IPS DF 6.9 (cell line): ENCODE measurements at places on chromosomes 1 and 21.

DNA sequence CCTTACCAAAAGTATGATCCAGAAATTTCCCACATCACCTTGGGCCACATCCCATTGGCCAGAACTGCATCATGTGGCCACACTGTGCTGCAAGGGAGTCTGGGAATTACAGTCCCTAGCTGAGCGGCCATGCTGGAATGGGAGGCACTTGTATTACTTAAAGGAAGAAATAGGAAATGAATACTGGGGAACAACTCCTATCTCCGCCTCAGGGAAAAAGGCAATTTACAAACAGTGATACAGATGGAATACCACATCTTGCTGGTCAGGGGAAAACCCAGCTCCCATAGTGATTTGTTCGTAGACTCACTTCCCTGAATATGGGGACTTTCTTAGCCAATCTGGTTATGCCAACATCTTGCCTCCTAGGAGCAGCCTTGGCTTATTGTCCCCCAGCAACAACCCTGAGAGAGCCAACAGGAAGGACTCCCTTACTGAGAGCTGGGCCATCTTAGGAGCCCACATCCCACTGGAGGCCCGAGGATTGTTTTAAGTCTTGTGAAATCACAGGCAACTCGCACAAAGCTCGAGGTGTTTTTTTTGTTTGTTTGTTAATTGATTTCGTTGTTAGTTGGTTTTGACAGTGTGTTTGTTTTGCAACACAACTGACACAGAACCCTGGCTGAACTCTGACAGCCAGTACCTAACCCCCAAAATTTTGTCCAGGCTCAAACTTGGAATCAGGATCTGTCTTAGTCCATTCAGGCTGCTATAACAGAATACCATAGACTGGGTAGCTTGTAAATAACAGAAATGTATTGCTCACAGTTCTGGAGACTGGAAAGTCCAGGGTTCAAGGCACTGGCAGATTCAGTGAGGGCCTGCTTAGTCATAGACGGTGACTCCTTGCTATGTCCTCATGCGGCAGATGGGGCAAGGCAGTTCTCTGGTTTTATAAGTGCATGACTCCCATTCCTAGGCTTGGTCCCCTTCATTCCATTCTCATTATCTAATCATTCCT is 14.9 kb downstream of the CDA start:
- no peak for DNase-seq

DNA sequence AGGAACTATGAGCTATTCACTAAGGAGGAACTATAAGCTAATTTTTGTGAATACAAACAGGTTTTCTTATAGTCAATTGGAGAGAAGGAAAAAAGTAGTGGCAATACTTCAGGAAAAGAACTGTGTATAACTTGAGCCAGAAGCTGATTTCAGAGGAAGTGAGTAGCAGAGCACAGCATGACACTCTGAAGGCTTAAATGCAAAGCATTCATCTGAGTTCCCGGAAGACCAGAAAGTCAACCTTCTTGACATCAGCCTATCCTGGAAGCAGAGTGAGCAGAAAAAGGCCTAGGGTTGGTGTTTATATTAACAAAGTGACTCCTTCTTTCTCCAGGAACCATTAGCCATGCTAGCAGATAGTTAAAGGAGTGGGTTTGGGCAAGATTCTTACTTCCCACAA is 545.2 kb downstream of the MRPL39 start:
- DNase-seq = no peak

DNA sequence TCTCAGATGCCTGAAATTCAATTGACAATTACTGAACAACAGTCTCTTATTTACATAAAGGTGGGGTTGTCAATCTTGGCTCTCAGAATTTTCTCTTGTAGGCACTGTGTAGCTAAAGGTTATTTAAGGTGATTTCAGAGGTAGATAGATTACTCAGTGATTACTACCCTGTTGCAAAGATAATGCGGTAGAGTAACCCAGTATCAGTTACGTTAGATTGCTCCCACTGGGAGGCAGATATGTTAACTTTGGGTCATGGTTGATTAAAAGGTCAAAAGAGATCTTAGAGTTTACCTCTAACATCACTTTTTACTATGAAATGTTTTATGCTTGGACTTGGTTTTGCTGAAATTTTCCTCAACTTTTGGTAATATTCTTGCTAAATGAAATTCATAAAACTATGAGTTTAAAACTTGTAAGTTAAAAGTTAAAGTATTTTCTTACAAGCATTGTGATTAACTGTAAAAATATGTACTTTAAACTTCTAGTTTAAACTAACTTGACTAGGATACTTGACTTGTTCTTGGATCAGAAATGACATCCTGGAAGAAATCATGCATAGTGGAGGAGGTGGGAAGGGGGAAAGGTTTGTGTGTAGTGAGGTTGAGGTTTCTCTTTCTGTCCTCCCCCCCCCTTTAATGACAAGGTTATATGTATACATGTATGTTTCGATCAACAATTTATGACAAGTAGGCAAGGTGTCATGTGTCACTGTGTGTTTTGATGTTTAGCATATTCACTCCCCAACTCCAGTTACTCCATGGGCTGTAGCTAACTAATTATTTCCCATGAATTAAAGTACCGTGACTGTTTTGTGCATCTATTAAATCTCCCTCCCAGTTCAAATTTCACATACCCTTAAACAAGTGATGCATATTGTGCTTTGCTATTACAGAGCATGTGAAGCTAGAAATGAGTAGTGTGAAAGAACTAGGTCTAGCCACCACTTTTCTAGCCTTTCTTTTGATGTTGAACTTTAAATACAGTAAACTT is 2.9 kb downstream of the LAMC1 start:
- no peak for DNase-seq

GRCh38 chr1:75035536-75035935 is 98.7 kb upstream of the LHX8 start:
- no peak for DNase-seq

DNA sequence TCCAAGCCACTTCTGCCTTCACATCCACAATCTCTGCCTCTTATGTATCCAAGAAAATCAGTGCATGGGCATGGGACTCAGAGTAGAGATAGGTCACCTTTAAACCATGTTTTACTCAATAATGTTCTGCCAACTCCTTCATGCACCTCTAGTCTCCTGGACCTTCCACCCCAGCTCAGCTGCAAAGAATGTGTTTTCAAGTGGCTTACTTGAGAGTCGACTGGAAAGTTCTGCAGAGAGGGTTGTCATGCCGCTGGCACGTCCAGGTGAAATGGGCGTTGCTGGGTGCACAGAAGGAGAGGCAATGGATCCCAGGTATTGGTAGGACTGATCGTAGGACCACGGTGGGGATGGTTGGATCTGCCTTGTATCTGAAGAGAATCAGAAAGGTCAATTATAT is 130.3 kb downstream of the CLIC6 start:
- DNase-seq = no peak

DNA sequence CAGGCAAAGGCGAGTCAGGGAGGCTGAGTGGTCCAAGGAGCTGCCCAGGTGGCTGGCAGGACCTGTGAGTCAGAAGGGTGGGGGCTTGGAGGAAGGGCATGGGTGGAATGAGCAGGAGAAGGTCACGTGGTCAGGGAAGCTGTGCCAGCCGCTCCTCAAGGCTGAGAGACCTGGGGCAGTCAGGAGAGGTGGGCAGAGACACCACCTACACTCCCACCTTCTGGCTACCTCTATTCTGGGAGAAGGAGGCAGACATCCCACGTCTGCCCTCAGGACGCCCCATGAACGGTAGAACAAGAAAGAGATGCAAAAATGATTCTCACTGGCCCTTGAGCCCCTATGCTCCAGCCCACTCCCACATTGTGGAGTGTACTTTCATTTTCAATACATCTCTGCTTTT is 151.8 kb upstream of the RAB4A start:
- DNase-seq = no peak

DNA sequence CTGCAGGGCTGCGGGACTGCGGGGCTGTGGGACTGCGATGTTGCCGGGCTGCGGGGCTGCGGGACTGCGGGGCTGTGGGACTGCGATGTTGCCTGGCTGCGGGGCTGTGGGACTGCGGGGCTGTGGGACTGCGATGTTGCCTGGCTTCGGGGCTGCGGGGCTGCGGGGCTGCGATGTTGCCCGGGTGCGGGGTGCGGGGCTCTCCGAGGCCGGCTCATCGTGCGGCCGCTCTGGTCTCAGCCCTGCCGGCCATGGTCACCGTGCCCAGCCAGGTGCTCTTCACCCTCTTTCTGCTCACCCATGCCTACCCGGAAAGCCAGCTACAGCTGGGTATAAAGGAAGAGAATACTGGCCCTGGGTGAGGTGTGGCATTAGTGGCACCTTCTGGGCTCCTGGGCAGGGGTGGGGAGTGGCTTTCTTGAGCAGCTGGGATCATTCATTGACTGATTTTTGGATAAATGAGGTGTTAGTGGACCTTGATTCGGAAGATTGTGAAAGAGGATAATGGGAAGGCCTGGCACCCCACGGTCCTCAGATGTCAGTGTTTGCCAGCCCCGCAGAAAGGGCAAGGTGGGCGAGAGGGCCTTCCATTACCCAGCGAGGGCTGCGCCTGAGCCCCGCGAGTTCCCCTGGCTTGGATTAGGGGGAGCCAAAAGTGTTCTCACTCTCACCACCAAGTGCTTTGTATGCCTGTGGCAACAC is 36.3 kb downstream of the COQ8A start:
- DNase-seq = no peak

- DNase-seq = no peak
Observed at GRCh38 chr1:177615251-177615650, 354.6 kb downstream of the SEC16B start.

GRCh38 chr1:229689273-229689672 is 63.2 kb downstream of the URB2 start:
- DNase-seq = no peak

DNA sequence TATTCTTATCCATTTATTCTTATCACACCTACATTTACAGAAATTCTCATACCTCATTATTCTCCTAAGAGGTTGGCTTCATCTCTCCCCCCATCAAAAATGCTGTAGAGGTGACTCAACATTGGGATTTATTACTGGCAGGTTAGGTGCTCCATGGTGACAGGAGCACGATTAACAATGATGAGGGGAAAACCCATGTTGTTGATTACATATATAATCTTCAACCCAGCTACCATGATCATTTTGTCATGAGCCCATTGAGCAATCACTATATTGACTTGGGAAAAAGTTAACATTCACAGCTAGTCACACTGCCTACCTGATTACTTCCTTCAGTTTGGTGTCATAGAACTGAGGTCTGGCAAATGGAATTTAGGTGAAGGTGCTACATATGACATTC is 712.1 kb upstream of the CHRM3 start:
- DNase-seq = no peak

GRCh38 chr1:244653439-244654107 is 647 bp downstream of the DESI2 start:
- DNase-seq = no peak

DNA sequence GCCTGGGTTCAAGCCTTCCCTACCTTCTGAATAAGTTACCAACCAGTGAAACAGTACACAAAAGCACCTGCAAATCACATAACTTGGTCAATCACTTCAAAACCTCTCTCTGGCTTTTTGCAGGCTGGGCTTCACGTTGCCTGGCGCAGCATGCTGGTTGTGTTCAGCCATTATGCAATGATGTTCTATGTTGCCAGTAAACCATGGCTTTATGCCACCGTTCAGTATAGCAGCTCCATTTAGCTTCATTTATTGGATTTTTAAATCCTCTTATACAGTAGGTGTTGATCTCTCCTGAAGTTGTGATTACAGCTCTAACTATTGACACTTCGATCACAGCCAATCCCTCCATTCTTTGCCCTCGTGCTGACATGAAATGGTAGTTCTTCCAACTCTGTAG is 233.6 kb upstream of the PTBP2 start:
- DNase-seq = no peak

- DNase-seq = no peak
Observed at GRCh38 chr1:153565529-153566374, at the start of gene S100A2. Gene S100A2, minus strand, starts transcription at chr1:153565844. Its CDS starts 1,967 bp downstream, at chr1:153563877.

DNA sequence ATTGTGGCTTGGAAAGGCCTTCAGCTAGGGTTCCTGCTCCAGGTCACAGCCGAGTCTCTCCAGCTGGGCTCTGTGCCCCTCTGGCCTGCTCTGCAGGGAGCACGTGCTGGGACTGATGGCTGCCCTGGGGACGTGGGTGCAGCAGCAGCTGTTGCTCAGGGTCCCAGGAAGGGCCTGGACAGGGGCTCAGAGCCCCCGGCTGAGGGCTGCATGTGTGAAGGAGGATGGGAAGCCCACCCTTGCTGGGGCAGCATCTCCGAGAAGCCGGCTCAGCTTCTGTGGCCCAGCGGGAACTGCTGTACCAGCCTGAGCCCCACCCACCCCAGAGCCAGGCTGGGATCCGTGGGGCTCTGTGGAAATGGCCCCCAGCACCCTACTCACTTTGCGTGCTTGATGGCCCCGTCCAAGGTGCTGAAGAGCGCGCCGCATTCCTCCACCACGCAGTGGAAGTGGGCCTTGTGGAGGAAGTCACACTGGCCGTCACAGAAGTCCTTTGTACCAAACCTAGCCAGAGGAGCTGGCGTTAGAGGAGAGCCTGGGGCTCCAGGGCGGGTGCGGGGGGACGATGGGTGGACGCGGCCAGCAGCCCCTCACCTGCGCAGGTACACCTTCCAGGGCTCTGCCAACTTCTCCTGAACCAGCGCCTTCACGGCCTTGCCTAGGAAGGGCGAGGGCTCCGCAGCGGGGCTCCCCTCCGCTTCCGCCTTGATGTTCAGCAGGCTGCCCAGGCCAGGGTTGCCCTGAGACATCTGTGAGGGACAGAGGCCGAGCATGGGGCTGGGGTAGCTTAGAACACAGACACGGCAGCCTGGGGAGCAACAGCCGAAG is 147.5 kb downstream of the CASZ1 start:
- DNase-seq = no peak

- DNase-seq = no peak
Observed at GRCh38 chr1:85153149-85153891, 47.5 kb downstream of the SYDE2 start.

- DNase-seq = no peak
Observed at GRCh38 chr1:222989443-222989842, 153.6 kb downstream of the TLR5 start.

GRCh38 chr21:42063191-42063570 is 7.9 kb upstream of the UMODL1 start:
- no peak for DNase-seq

DNA sequence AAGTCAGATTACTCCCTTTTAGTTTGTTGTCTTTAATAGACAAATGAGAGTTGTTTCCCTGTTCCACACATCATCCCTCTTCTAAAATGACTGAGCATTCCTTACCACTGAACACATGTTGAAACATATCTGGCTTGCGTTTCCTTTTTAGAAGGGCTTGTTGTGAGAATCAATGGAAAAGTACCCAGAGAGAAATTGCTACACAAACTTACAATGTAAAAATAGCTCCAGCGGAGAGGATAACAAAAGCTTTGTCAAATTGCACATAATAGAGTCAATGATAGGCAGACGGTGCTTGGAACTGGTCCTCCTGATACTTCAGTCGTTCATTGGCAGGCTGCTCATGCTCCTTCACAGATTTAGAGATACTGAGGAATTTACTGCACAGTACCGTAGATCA is 123.9 kb downstream of the CYYR1 start:
- DNase-seq = no peak

GRCh38 chr1:179968994-179969919 is 14.6 kb downstream of the CEP350 start:
- no peak for DNase-seq
